ENCODE measurements at places on chromosomes 12 and 14.

DNA sequence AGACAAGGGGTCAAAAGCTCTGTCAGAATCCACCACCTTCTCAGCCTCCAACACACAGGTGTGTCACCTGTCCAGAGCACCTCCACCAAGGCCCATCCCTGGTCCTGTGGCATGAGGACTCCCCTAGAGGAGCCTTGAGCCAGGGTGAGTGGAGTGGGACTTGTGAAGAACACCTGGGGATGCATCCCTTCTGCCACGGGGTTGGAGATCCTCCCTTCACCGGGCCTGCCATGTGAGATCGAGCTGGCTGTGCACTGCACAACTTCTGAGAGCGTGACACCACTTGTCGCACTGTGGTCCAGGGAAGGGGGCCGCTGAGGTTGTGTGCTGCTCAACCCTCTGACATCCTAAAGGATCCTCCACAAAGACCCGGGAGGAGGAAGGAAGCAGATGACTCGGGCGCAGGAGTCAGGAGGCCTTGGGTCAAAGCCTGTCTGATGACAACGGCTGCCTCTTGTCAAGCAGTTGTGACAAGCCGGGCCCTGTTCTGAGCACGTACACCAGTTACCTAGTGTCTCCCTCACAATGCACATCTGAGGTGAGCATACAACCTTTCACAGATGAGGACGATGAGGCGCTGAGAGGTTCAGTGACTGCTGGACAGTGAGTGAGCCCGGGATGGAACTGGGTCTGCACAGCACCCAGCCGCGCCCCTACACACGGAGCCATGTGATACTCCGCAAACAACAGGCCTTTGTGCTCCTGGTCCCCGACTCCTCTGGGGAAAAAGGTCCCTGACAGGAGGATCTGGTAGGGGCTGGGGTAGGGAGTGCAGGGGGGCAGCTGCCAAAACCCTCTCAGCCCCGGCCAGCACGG lies 35.6 kb downstream of the CHGA start:
- DNase-seq, result no peak

DNA sequence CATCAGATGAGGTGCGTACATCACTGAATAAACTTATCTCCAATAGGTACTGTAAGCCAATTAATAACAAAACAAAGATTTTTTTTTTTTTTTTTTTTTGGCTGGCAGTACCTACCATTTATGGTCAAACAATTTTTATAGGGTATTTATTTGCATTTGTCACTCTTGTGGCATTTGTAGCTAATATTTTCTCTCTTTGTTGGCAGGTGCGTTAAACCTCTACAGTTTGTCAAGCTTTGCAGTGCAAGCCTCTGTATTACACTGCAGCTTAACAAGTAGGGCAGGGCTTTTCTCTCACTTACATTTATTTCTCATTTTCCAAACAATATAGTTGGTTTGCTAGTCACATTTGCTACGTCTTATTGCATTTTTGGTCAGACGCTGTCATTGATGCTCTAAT lies 12.3 kb downstream of the PRPF39 start:
- DNase-seq, result no peak

GRCh38 chr12:32379213-32379612 lies 20.1 kb upstream of the FGD4 start:
- no peak for DNase-seq

- DNase-seq, result peak; percentile 69
Measured at GRCh38 chr12:53097564-53098353, at the start of gene IGFBP6. Gene IGFBP6 (plus strand): TSS chr12:53097667. CDS start chr12:53097718, 51 bp downstream.

DNA sequence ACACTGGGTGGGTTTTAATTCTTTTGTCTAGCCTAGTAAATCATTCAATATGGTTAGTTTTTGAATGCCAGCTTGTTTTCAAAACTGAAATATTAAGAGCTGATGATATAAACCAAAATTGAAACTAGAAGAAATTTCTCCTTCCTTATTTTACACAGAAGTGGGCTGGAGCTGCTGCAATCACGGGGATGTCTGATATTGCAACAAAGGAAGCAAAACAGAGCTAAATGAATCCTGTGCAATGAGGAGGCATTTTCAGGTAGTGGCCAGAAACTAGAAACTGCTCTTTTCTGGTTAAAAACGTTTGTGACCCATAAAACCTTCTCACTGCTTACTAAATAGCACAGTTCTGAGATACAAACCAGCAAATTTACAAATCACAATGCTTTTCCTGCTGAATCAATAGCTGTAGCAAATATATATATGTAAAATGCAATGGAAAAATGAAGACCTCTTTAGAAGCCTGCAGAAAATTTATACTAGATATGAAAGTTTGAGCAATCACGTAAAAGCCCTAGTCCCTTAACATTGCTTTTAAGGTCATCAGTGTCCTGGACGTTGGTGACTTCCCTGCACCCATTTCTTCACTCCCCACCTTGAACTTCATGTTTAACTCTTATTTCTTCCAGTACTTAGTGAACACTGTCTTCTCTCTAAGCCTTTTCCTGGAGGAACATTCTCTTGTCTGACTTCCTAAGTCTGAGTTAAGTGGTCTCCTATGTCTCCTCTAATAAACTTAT lies 15.9 kb upstream of the LRRK2 start:
- peak; percentile 22 for DNase-seq

DNA sequence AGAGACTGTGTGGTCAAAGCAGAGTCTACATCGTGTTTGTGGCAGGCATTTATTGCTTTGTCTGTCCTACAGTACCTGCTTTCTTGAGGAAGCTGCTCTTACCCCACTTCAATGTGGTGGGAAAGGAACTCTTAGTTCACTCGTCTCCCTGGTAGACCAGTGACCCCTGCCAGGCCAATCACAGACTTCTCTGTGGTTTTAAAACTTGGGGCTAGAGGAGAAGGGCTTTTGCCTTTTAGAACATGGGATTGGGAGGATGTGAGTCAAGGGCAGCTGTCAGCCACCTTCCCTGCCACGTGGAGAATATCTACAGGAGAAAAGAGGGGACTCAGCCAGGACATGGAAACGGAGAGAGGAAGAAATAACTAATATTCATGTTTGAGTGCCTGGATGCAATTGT lies 36.8 kb upstream of the TMED10 start:
- no peak for DNase-seq

DNA sequence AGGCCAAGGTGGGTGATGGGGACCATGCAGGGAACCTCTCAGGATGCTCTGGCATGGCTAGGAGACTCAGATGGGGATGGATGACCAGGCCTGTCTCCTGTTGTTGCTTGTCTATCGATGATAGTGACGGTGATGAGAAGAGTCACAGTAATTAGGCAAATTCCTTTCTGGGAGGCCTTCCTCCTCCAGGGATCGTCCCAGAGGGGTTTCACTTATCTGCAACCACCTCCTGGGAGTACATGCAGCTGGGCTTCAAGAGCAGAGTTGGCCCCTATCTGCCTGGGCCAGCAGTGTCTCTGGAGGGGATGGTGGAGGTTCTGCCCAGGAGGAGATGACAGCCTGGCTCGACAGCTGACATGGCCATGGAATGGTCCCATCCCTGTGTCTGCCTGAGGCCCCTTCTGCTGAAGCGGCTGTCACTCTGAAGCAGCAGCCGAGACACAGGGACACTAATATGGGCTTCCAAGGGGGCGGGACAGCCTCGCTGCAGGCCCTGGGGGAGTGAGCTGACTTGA lies 27.5 kb upstream of the OAS1 start:
- DNase-seq, result no peak

DNA sequence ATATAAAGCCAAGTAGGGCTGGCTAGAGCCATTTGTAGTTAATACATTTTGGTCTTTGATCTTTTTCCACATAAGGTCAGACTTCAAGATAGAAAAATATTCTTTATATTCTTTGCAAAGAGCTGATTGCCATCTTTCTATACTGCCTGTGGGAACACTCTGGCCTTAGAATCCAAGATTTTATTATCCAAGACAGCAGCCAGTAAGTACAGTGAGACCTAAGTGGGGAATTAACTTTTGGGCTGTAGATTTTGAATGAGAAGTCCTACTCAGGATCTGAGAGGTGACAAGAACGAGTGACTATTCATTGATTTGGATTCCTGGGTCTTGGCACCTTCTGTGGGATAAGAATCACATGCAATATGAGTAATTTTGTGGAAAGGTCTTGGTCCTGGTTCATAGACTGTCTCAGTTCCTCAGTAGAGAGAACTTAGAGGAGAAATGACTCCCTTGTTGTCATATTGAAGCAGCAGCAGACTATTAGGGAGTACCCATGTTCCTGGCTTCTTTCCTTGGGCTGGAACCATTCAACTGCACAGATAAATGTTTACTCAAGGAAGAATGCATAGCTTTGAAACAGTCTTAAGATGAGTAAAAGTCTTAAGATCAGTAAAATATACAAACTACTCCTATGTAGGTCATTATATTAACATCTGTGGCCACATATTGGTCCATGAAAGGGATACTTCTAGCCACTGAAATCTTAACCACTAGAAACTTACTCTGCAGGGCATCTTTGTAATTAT lies 353.8 kb downstream of the RAD51B start:
- DNase-seq, result no peak

DNA sequence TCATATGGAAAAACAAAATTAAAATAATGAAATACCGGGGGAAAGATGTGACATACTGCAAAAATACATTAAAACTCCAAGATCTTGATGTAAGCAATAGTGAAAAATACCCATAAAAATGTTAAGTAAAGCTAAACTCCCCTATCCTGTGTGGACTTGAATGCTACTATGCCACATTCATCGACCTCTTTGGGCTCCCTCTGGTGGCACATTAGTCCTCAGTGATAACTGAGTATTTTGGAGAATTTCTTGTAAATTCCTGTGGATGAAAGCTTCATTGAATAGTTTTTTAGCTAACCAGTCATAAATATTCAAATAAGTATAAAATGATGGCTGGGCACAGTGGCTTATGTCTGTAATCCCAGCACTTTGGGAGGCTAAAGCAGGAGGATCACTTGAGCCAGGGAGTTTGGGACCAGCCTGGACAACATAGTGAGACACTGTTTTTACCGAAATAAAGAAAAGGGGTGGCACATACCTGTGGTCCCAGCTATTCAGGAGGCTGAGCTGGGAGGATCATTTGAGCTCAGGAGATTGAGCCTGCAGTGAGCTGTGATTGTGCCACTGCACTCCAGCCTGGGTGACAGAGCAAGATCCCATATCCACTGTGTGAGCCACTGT lies 42.4 kb upstream of the SGPP1 start:
- DNase-seq, result peak; percentile 88

DNA sequence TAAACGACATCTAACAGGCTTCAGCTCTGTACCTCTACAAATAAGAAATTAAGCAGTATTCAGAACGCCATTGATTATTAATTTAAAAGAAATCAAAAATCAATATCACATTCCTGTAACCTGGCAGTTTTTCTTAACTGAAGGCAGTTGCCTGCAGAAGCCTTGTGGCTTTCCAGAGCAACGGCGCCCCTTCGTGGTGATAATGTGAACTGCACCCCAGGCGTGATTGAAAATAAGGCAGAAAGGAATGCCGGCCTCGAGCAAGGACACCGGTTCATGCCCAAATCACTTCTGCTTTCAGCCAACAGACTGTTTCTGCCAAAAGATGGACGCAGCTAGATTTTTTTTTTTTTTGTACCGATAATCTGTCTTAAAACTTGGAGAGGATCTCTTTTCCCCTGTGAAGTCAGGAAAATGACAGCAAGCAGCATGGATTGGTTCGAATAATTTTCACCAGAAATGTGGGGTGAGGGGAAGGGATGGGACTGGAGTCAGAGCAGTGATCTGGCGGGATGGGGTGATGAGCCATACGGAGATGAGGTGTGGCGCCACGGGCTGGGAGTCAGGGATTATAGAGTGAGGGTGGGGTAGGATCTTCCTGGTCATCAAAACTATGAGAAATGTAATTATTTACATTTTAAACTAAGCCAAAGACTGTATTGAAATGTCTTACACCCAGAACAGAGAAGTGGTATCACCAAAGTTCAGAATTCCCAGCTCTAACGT lies 473.0 kb downstream of the DPF3 start:
- DNase-seq, result peak; percentile 78

DNA sequence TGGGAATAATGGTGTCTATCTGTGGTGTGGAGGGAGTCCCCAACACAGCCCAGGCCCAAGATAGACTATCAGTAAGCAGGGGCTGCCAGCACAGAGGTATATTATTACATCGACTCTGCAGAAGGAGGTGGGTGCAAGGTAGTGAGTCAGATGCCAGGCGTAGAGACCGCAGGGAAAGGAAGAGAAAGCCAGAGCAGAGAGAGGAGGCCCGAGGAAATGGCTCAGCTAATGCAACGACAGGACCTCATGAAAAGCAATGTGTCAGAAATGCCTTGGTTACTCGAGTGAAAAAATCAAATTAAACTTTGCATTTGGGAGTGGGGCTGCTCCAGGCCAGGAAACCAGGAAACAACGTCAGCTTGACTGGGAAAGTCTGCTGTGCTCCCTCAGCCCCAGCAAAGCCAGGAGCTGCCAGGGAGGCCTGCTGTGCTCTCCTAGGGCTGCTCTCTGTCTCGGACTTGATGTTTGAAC lies 173.2 kb downstream of the SUDS3 start:
- no peak for DNase-seq

DNA sequence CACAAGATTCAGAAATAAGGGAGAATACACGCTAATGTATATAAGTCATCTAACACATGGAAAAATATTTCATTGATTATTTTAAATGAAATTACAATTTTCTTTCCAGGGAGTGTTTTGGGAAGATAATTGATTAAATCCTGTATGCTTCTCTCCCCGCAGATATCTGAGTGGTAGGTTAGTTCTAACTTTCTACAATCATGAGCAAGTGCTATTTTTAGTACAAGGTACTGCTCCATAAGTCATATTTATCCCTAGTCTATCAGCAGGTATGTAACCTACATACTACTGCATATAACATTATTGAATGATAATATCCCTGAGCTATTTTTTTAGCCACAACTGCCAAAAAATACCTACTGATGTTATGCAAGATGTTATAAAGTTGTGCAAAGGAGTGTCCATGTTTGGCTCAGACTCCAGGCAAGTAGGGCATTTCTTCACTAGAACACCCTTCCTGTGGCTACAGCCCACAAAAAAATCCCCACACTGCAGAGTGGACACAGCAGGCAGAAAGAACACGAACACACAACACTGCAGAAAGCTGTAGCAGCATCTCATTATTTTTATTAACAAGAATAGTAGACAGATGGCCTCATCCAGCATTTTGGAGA lies 87.0 kb downstream of the SEC23A start:
- DNase-seq, result no peak

DNA sequence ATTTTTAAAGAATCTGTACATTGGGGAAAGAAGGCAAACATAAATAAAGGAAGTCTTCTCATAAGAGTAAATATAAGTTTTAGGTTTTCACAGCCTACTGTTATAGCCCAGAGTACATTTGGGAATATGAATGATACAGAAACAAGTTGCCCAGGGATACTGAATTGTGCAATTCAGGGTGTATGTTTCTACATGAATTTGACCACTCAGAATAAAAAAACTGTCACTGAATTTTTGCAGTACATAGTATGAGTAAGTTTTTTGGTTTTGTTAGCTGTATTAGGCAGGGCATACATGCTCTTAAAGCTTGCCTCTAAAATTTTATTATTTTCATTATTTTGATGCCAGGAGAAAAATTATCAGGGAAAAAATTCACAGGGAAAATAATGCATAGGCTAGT lies 6.6 kb upstream of the PCNX4 start:
- no peak for DNase-seq

DNA sequence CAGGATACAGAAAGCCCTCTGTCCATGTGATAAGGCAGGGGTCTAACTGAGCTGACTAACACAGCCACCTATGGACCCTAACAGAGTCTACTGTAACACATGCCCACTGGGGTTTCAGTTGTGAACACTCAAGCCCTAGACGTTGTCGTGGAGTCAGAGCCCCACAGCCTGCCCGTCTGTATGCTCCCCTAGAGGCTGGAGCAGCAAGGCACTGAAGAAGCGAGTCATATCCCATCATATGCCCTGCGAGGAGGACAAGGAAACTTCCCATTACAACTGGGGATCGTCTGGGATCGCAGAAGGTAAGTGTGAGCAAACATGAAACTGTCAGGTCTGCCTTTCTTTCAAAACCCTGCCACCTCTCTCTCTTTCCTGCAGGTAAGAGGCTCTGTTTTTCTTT lies 138.1 kb downstream of the GPR65 start:
- DNase-seq, result no peak

GRCh38 chr12:55972042-55972441 lies 1.8 kb upstream of the RAB5B start:
- peak; percentile 66 for DNase-seq
